HFF-Myc (cell line): ENCODE measurements at places on chromosomes 1 and 21.

DNA sequence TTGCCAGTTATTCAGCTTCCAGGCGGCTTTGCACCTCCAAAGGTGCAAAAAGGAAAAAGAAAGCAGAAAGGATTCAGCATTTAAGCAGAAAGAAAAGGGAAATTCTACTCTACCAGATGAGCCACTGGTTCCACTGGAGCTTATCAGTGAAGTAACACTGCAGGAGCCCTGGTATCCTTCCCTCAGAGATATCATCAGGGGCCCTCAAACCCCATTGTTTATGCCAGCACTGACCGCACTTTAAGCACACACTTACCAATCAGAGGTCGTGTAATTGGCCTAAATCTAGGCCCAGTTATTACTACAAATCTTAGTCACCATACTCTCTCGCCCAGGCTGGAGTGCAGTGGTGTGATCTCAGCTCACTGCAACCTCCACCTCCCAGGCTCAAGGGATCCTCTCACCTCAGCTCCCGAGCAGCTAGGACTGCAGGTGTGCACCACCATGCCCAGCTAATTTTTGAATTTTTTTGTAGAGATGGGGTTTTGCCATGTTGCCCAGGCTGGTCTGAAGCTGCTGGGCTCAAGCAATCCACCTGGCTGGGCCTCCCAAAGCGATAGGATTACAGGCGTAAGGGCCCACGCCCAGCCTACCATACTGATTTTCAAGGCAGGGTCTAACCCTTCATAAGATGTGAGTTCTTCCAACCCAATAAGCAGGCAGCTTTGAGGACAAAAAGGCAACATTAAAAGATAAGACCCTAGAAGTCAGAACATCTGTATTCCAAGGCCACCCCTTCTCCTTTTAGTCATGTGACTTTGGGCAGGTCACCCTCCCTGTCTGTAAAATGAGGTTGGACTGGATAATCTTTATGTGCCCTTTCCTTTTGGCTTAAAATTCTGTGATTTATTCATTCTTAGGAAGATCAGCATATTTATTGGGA lies 125.3 kb downstream of the SYT2 start:
- no peak for DNase-seq

DNA sequence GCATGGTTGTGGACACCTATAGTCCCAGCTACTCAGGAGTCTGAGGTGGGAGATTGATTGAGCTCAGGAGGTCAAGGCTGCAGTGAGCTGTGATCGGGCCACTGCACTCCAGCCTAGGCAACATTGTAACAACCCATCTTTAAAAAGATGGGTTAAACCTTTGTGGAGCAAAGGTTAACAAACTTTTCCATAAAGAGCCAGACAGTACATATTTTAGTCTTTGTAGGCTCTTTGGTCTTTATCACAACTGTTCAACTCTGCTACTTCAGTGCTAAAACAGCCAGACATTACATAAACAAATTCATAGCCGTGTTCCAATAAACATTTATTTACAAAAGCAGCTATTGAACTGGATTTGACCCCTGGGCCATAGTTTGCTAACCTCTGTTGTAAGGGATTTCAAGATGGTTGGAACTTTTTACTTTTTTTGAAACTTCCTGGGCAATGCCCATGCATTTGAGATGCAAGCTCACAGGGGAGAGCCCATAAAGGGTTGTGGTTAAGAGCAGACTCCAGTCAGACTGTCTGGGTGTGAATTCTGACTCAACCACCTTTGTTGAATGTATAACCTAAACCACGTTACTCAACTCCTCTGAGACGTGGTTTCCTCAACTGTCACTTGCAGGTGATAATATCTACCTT lies 10.8 kb downstream of the INAVA start:
- no peak for DNase-seq

DNA sequence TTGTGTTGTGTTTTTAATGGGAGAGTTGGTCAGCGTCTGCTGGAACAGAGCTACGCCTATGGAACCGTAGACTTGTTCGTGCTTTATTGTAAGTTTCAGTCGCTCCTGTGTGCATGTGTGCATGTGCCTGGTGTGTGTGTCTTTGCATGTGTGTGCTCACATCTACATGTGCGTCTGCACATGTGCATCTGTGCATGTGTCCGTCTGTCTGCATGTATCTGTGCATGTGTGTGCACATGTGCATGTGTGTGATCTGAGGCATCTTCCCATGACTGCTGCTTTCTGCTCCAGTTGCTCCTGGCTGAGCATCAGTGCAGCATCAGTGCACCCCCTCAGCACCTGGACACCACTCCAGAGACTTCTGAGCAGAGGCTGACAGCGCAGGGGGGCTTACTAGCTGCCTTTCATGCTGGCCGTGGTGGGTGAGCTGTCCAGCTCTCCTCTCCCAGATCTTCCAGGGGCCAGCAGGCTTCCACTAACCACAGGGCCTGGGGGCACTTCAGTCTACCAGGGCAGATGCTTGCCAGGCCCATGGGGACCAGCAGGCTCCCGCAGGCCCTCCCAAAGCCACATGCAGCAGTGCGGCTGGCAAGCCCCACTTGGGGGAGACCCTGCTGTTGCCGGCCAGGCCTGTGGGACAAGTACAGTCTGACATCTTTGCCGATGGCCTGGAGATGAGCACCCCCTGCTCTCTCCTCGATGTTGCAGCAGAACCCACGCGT lies 47.8 kb upstream of the PCBP3 start:
- DNase-seq: no peak

DNA sequence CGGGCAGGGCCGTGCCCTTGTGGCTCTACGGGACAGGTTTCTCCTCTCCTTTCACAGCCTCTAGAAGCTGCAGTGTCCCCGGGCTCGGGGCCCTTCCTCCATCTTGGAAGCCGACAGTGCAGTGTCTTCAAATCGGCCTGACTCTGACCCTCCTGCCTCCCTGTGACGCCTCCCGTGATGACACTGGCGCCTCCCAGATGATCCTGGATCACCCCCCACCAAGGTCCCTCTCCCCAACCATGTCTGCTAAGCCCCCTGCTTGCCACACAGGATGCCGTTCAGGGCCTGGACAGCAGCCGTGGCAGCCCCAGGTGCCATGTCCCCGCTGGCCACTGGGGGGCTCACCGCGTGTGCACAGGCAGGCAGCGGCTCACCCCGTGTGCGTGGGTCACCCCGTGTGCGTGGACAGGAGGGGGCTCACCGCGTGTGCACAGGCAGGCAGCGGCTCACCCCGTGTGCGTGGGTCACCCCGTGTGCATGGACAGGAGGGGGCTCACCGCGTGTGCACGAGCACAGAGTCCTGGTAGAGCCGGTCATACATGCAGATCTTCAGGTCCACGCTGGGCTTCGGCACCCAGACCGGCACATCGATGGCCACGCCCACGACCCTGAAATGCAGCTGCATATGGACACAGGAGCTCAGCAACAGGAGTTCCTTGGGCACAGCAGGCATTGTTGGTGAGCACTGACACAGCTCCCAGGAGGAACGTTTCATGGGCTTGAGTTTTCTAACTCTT lies 24.9 kb upstream of the TMEM52 start:
- DNase-seq: no peak

DNA sequence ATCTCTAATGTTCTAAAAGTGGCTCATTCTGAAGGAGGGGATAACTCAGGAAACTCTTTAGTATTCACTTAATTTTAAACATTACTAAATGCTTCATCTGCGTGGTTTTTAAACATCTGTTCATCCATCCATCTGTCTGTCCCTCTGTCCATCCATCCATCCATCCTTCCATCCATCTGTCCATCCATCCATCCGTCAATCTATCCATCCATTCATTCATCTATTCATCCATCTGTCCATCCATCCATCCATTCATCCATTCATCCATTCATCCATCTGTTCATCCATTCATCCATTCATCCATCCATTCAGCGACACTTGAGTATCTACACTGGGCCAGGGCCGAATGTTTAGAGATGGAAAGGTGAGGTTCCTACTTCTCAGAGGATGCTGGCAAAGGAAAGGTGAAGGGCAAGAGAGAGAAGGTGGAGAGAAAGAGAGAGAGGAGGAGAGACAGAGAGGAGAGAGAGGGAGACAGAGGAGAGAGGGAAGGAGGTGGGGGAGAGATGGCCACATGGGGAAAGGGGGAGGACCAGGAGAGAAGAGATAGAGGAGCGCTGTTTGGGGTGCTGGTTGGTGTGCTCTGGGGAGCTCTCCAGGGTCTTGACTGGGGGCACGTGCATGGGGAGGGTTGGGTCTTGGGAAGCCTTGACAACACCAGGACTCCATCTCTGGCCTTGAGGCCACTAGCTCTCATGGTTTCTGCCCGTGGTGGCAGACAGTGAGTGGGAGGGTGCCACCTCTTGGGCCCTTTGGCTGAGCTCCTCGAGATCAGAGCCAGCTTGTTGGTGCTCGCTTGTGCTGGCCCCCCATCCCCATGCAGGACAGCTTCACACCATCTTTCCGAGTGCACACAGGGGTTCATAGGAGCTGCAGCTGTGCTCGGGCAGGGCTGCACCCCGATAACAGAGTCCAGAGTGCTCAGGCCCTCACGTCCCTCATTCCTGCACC lies 45.6 kb downstream of the ABCG1 start:
- no peak for DNase-seq

GRCh38 chr21:46483300-46484295 lies 24.9 kb downstream of the DIP2A start:
- DNase-seq: no peak
